ENCODE measurements at places on chromosomes 7 and 10.

- DNase-seq: no peak
These were observed 15.0 kb downstream of the INSIG1 start for GRCh38 chr7:155312633-155313032.

- DNase-seq: no peak
These were observed 73.9 kb downstream of the CHRM2 start for GRCh38 chr7:136942401-136942800.

DNA sequence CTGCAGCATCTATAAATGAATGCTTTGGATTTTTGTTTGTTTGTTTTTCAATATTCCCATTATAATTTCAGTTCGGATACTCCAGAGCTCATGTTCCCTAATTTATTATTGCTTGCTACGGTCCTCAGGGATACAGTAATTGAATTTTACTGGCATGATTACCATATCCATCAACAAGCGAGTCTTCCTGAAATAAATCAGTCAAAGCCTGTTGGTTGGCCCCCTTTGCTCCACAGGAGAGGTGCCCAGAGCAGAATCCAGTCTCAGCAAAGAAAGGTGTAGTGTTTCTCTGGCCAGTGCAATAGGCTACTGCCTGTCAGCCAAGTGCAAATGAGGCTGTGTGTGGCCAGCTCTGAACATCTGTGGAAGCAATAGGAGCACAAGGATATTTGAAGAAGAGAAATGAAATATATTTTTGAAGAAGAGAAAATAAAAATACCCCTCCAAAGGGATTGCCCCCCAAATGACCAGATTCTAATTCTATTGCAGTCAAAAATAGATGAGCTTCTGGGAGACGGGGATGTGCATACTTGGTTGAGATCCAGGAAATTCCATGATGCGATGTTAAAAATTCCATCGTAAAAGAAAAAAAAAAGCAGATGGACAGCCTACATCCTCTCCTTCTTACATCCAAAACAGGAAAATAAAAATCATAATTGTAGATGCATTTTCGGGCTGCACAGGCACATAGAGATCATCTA lies 18.1 kb downstream of the TRIL start:
- DNase-seq: no peak

DNA sequence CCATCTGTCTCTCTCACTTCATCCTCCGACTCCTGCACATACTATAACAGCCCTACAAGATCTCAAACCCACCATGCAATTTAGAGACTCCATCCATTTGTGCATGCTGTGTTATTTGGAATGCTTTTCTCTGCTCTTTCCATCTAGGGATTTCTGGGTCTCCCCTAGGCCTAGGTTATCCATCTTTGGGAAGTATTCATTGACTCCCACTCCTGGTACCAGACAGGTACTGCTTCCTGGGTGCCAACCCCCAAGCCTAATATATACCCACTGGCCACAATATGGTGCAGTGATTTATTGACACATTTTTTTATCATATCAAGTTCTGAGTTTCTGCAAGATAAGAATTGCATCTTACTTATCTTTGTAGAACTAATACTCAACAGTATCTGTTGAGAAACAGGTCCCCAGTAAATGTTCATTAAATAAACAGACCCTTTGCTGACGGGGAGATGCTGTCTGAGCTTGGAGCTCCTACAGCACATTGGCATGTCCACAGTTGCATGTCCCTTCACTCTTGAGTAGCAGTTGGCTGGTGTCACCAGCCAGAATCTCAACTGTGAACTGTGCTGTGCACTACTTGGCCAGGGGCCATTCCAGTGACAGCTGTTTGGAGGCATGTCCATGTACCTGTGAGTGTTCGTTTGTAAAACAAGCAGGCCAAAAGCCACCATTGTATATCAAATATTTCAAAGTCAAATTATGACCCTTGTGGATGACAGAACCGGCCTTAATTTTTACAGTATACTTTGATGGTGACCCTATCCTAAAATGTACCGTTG lies 223.3 kb upstream of the NFE2L3 start:
- no peak for DNase-seq

GRCh38 chr10:97096261-97097083 lies 89.3 kb downstream of the SLIT1 start:
- no peak for DNase-seq

- DNase-seq: no peak
These were observed 7.3 kb downstream of the EVX1 start for GRCh38 chr7:27249724-27250556.

DNA sequence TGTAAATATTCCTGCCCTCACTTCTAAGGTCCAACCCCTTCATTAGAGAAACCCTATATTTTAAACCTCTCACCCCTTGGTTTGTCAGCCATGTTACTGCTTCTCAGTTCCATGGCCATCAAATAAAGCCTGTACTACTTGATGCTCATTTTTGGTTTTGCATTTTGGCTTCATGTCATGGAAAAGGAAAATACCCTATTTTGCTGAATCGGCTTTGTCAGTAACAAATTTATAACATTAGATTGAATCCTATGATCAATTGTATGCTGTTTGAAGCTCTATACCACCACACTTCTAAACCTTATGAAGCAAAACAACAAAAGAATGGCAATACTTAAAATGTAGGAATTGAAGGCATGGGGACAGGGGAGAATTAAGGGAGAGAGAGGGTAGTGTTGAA lies 333.1 kb downstream of the ETV1 start:
- no peak for DNase-seq

- DNase-seq: peak; percentile 25
These were observed 5.2 kb upstream of the HTR7 start for GRCh38 chr10:90862908-90863514.

DNA sequence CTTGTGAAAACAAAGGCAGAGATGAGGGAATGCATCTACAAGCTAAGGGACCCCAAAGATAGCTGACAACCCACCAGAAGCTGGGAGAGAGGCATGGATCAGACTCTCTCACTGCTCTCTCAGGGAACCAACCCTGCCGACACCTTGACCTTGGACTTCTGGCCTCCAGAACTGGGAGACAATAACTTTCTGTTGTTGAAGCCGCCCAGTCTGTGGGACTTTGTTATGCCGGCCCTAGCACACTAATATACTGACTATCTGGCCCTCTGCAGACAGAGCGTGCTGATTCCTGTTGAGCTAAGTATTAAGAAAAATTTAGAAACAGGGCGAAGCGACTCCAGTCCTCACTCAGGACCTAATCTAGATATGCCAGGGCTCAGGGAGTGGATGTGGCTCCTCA lies 144.3 kb upstream of the TCF7L2 start:
- no peak for DNase-seq

All from hematopoietic multipotent progenitor cell (in vitro differentiated cells).